ENCODE measurements at places on chromosomes 5 and 9. TPM values are rescaled to one million over a fixed set of nuclear protein-coding genes. Genes with fewer than 3 reads are reported as not detected.

SYNPO gene
- total RNA-seq = 1.4 TPM

LCNL1 gene
- total RNA-seq = not detected

TYRP1 gene
- total RNA-seq = not detected

SLC45A2 gene
- 0.14 TPM for total RNA-seq

NUTM2F gene
- not detected for total RNA-seq

EPB41L4B gene
- 55.7 TPM for total RNA-seq

AK1 gene
- 33.5 TPM for total RNA-seq

ZNF658 gene
- total RNA-seq = 6.8 TPM

Data from nasal cavity respiratory epithelium epithelial cell of viscerocranial mucosa (primary cell).